ENCODE measurements at places on chromosomes 5 and 9.
A peak's percentile ranks its signal among the peaks of the same experiment; 100 is the strongest.

DNA sequence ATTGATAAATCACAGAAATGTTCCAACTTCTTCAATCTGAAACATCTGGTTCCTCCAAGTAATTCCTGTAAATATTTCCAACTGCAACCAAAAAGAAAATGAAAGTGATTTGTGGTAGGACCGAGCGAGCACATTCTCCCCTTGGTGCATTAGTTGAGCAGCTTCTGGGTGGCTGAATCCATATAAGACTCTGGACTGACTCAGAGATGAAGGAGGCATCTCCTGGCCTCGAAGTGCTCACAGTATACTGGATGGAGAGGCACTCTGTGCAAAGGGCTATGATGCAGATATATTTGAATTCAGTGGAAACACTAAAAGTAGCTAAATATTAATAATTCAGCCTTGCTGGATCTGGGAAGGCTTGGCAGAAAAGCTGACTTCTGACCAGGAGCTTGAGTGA, 265.0 kb downstream of the MARCHF11 start:
- no peak for DNase-seq

DNA sequence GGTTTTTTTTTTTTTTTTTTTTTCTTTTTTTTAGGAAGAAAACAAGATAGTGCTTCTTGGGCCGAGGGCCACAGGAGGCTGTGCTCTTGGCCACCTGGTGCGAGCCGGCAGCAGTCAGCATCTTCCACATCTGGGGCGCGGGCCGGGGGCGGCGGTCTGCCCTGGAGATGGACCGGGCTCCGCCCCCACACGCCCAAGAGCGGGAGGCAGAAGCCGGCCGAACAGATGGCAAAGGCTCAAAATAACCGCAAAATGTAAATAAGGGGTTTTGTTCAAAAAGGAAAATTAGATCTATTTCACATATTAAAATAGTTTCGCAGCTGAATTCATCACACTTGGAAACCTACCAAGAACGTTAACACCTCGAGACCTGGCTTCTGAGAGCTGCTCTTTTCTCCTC, 51.5 kb upstream of the UBAC1 start:
- no peak for DNase-seq

GRCh38 chr5:125154301-125155110, 408.1 kb upstream of the ZNF608 start:
- DNase-seq = no peak

DNA sequence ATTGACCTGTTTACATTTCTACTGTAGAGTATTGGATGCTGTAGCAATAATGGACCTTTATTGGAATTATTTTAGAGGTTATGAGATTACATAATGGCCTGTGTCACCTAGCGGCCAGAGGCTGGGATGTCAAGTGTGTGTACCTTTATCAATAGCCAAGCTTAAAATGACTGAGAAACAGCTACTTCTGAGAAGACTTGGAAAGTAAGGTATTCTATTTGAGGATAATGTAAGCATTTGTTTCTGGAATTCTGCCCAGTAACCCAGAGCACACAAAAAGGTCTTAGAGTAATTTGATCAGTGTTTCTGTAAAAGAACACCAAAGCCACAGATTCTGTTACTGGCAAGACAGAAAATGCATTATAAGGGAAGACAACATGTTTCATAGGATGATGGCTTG, 116.8 kb downstream of the MACIR start:
- no peak for DNase-seq

DNA sequence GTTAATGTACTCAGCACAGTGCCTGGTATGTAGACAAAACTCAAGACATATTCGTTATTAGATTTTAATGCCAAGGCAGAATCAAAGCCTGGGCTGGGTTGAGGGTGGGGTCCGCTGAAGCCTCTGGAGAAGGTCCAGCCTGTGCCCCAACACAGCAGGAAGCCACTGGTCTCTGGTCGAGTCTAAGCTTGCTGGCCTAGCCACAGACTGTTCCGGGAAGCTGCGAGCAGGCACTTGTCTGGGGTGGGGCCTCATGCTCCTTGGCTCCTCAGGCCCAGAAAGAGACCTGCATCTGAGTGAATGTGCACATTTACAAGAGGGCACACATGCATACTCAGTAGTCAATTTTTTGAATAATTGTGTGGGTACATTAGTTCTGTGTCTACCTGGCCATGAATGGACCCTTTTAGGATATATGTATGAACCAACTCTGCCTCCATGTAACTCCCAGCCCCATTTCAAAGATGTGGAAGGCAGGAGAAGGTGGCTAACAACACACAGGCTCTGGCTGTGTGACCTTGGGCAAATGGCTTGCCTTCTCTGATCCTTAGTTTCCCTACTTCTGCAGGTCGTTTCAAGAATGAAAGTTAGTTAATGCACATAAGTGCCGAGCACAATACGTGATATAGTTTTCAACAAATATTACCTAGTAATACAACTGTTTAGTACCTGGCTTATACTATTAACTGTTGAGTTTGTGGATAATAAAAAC, 18.3 kb downstream of the FAT2 start:
- DNase-seq = no peak

- no peak for DNase-seq
These were observed 19.6 kb downstream of the TCOF1 start for GRCh38 chr5:150376799-150377771.

GRCh38 chr5:28355831-28356230, 1317.4 kb upstream of the CDH9 start:
- no peak for DNase-seq

DNA sequence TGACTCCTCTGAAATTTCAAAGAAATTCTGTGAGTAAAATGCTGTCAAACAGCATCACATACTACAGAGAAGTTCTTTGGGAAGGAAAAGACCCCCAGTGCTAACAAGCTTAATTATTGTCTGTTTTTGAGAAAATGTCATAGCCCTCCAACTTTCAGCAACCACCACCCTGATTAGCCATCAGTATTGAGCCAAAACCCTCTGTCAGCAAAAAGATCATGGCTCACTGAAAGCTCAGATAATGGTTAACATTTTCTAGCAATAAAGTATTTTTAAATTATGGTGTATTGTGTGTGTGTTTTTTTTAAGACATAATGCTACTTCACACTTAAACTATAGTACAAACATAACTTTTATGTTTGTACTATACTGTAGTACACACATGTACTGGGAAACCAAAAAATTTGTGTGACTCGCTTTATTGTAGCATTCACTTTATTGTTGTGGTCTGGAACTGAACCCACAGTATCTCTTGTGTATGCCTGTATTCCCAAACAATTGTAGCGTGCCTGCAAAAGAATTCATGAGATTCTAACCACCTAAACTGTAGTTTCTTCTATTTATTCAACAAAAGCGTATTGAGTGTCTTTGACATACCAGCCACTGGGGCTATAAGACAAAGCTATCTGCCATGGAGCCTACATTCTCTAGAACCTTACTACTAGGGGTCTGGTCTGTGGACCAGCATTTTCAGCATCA, 31.6 kb downstream of the TLE4 start:
- DNase-seq = no peak

- no peak for DNase-seq
These were observed 358.9 kb upstream of the RFX3 start for GRCh38 chr9:3884736-3885135.

GRCh38 chr9:134950386-134951210, 32.9 kb upstream of the FCN1 start:
- DNase-seq = no peak

GRCh38 chr5:116135344-116135743, 50.5 kb downstream of the COMMD10 start:
- DNase-seq = no peak

- DNase-seq = no peak
These were observed 92.9 kb downstream of the RXRA start for GRCh38 chr9:134419000-134419683.

DNA sequence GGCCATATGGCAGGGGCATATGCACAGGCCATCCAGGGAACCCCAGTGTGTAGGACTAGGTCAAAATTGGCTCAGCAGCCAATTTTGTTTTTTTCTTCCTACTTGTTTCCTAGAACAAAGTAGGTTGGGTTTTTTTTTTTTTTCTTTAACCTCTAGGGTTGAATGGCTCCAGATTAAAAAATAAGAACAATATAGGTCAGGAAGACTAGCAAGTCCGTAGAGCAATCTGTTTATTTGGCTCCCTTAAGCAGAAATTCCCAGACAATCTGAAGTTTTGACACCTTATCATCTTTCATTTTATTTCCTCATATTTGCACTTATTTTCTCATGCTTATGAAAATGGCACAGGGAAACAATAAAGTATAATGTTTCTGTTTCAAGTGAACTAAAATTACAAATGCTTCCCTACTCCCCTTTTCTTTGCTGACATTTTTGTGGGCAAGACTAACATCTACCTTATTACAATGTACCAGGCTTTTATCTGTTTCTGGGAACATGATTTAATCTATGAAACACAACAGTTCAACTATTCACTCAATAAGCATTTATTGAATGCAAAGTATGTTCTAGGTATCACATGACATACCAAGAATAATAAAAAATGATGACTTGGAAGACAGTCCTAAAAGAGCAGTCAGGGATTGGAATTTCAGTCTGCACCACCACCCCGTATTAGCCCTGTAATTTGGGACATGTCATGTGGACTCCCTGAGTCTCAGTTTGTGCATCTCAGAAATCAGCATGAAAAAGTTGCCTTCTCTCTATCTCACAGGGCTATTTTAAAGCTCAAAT, 30.5 kb downstream of the TLR4 start:
- DNase-seq = no peak

DNA sequence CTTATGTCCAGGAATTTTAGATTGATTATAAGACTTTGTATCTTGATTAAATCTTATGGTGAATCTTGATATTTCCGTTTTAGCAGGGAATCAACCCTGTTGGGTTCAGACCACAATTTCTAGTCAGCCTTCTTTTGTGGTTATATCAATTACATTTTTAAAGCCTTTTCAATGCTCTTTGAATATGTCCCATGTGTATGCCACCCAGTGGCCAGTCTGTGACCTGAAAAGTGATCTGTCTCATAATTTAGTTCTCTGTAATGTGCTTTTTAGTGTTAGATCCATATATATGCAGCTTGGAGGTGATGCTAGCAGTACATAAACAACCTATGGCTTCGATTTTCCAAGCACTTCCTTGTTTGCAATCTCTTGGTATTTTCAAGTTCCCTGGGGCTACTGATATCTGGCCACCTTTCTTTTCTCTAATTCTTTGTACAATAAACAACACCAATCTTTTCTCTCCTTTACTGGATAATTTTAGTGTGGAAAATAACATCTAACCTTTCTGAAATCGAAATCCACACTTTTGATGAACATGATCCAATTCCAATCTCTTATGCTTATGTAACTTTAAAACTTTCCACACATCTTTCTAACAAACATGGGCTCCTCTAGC, 28.8 kb downstream of the PDE8B start:
- DNase-seq = no peak

DNA sequence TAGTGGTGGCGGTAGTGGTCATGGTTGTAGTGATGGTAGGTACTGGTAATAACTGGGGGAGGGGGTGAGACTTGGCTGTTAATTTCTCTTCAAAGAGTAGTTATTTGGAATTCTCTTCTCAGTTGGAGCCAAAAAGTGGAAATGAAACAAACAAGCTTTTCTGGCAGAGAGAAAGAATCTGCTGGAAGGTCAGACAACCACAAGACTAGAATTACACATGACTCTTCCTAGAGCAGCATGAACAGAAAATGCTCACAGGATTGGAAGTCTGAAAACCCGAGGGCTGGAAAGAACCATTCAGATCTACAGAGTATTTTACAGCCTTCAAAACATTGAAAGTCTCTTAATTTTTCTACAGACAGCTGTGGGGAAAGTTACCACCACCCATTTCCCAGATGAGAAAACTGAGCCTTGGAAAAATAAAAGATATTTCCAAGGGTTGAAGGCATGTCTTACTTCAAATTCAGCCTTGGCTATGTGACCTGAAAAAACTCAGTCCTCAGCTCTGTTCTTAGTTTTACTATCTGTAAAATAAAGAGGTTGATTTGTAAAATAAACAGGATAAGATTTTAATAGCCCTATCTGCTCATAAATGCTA, 42.9 kb upstream of the TRIM32 start:
- DNase-seq = no peak

GRCh38 chr9:115633104-115633503, 515.1 kb upstream of the TNC start:
- DNase-seq = no peak

DNA sequence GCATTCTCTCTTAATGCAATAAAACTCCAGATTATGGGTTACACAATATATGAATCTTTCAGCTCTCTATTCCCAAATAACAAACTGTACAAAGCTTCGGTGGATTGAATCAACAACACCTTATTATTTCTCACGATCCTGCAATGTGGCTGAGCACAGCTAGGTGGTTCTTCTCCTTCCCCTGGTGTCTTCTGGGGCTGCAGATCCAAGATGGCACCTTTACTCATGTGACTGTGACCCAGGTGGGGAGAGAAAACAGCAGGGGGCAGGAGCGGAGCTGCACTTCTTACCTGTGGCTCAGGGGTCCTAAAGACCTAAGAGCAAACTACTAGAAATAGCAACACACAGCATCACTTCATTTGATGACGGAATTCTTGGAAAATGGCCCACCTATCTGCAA, 233.1 kb downstream of the IRX1 start:
- no peak for DNase-seq

DNA sequence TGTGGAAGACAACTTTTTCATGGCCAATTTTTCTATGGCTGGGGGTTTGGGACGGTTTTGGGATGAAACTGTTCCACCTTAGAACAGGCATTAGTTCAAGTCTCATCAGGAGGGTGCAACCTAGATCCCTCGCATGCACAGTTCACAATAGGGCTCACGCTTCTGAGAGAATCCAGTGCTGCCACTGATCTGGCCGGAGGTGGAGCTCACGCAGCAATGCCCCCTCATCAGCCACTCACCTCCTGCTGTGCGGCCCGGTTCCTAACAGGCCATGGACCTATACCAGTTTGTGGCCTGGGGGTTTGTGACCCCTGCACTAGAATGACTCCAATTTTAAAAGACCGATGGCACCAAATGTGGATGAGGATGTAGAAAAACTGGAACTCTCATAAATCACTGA, 127.2 kb upstream of the IER5L start:
- peak; percentile 6 for DNase-seq

DNA sequence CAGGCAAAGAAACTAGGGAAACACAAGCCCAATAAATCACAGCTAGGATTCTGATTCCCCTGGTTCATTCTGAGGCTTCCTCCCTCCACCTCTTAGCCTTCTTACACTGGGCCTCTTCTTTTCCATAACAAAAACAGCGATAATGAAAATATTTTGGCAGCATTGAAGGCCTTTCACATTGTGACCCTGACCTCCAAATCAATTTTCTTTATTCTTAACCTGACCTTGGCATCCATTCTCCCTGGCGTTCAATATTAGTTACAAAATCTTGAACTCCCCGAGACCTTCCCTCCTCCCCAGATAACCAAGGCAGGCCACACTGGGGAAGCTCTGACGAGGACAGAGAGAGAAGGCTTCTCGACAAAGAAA, 399.9 kb downstream of the ZSWIM6 start:
- DNase-seq = no peak
